GM03348 (cell line): ENCODE measurements at places on chromosomes 7 and 10.

DNA sequence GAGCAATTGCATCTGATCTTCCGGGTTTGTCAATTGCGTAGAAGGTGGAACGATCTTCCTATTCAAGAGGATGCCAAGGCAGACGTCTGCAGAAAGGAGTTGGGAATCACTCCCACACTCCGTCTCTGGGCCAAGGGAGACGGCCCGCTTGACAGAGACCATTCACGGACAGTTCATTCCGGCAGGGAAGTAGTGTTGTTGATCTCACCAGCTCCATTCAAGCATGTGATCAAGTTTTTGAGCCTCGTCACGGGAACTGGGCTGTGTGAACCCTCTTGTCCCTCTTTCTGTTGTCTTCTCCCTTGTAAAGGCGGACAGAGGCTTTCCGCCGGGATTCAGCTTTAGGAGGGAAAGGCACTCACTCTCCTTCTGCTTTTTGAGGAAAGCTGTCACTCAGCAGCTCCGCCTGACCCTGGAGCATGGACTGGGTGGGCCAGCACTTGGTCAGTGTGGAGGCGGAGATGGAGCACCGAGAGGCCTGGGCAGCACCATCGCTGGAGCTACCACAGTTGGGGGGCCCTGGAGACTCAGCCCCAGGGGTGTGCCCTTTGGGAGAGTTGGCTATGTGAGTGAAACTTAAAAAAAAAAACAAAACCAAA lies 44.9 kb downstream of the SPDYE5 start:
- DNase-seq, result no peak

DNA sequence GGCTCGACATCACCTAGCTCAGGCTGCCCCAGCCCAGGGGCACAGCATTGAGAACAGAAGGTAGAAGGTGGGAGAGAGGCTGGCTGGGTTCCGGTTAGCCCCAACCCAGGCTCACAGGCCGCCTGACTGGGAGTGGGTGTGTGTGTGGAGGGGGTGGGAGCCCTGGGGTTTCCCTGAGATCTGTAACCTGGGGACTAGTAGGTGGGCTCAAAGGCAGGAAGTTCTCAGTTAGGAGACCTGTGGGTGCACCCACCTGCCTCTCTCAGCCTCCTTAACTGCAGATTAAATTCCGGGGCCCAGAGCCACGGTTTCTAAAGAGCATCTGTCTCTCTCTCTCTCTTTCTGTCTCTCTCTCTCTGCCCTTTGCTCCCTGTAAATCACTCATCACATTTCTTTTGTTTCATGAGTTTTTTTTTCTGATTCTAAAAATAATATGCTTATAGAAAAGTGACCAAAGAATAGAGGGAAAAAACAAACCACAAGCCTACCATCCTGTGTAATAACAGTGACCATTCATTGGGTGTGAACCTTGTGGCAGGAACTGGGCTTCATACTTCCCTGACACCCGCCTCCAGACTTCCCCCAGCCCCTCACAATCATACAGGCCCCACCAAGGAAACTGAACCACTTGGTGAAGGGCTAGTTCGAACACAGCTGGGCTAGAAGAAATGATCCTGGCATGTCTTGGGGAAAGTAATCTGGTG lies 83.4 kb upstream of the SMNDC1 start:
- DNase-seq, result no peak

GRCh38 chr7:46979439-46979838 lies 602.5 kb downstream of the TNS3 start:
- DNase-seq, result no peak

DNA sequence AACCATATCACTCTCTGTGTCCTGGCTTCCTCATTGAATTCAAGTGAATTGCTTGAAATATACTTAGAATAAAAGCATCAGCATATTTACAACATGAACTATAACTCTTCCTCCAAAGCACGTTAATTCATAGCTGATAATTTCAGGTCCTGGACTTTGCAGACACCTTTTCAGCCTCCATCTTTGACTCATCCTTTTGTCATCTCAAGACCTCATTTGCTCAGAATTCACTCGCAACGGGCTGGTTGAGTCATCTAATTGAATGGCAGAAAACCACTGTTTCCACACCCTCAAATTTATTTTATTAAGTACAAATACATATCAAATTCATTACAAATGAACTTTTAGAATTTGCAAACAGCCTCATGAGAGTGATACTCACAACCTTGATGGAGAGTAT lies 545.7 kb downstream of the GATA3 start:
- no peak for DNase-seq

DNA sequence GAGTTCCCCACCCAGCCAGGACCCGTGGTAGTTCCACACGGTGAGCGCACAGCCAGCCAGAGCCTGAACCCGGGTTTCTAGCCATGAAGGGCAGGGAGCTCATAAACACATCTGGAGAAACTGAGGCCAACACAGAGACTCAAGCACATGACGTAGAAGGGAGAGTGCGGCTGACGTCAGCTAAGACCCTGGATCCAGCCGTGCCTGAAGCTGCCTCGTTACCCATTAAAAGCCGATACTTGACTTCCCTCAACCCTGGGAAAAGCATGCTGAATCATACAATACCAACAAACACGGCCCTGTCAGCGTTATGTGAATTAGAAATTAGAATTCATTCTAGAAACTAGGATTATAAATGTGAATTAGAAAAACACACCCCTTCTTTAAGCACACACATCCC lies 65.2 kb upstream of the PDGFA start:
- no peak for DNase-seq

DNA sequence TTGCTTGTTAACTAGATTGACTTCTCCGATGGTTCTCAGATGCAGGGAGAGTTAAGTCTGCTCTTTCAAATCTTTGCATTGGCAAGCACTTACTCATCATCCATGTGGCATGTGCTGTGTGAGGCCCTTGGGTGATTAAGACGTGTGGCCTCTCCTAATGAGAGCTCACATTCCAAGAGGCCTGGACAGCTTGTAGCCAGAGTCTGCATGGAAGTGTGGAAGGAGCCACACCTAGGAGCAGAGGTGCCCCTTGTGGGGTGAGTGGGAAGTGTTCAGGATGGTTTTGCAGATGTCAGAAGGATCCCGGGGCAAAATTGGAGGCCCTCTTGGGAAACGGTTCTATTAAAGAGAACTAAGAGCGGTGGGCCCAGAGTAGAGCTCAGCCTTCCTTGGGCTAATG lies 225.9 kb downstream of the PAXIP1 start:
- DNase-seq, result no peak

GRCh38 chr7:136036336-136036735 lies 59.2 kb upstream of the MTPN start:
- no peak for DNase-seq

- DNase-seq, result no peak
Measured at GRCh38 chr7:216360-217300, 24.3 kb downstream of the FAM20C start.

GRCh38 chr7:13992596-13992964 lies 3.1 kb upstream of the ETV1 start:
- DNase-seq, result no peak

DNA sequence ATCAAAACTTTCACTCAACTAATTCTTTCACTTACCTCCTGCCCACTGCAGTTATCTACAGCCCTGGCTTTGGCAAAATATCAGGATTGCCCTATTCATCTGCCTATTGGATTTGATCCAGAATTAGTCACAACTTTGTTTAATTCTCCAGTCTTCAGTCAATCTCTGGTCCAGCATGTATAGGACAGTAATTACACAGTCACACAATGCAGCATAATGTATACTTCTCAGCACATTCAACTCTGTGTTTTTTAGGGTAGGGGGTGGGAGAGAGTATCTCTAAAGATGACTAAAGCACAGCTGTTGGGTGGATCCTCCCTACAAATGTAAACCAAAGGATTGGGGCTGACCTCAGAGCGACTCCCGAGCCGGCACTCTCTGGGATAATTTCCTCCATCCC lies 17.7 kb upstream of the NRP1 start:
- DNase-seq, result no peak

GRCh38 chr10:110413903-110414547 lies 83.7 kb upstream of the DUSP5 start:
- no peak for DNase-seq

DNA sequence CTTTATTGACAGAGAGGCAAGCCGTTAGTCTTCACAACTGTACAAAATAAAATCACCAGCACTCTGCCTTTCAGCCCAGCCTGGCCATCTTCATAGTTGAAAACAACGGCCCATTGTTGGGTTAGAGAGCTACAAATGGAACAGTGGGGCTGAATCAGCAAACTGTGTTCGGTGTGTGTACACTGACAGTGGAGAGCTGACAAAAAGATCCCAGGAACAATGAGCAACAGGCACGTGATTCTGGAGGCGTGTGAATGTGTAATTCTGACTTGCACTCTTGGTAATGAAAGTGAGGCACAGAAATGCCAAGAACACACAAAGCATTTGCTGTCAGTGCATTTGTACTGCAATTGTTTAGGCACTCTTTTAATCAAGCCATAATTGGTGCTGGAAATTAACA lies 303.7 kb downstream of the WDR11 start:
- DNase-seq, result no peak

DNA sequence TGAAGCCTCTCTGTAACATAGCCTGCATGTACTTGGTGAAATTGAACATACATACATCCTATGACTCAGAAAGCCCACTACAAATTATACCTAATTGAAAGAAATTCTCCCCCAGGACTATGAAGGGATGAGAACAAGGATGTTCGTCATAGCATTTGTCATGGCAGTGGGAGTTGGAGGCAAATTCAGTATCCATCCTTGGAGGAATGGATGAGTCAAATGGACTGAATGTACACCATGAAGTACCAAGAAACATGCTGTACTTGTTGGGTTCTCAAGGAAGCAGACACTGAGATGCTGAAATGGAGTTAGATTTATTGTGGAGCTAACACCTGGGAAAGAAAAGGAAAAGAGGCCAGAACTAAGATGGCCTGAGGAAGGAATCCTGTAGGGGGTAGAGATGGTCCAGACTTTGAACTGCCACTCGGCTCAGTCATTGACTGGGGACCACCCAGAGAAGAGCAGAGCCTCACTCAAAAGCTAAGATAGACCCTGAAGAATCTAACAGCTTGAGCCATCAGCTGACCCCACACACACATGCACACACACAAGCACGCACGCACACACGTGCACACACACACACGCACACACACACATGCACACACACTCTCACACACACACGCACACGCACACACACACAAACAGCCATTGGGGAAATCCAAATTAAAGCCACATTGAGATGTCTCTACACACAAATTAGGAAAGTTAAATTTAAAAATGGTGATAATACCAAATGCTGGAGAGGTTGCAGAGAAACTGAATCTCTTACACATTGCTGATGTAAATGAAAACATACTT lies 22.3 kb downstream of the AOC1 start:
- DNase-seq, result no peak

GRCh38 chr10:311901-312665 lies 176.8 kb downstream of the ZMYND11 start:
- no peak for DNase-seq

DNA sequence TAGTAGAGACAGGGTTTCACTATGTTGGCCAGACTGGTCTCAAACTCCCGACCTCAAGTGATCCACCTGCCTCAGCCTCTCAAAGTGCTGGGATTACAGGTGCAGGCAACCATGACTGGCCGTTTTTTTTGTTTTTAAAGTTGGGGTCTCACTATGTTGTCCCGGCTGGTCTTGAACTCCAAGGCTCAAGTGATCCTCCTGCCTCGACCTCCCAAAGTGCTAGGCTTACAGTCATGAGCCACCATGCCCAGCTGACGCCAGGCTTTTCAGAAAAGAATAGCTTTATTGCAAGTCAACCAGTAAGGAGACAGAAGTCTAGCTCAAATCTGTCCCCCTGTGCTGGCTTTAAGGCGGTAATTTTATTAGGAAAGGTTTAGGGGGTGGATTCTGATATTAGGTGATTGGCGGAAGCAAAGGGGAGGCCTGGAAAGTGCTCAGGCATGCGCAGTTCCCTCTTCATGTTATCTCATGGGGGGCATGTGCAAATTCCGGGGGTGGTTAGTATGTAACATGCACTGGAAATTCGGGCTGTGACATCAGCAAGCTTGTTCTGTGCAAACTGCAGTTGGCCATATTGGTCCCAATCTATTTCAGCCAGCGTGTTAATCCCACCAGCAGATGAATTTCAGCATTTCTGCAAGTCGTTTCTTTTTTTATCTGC lies 42.7 kb downstream of the LIMK1 start:
- no peak for DNase-seq

- no peak for DNase-seq
Measured at GRCh38 chr7:98836811-98837629, 32.8 kb downstream of the TMEM130 start.

GRCh38 chr10:33179067-33179466 lies 155.4 kb downstream of the NRP1 start:
- no peak for DNase-seq

DNA sequence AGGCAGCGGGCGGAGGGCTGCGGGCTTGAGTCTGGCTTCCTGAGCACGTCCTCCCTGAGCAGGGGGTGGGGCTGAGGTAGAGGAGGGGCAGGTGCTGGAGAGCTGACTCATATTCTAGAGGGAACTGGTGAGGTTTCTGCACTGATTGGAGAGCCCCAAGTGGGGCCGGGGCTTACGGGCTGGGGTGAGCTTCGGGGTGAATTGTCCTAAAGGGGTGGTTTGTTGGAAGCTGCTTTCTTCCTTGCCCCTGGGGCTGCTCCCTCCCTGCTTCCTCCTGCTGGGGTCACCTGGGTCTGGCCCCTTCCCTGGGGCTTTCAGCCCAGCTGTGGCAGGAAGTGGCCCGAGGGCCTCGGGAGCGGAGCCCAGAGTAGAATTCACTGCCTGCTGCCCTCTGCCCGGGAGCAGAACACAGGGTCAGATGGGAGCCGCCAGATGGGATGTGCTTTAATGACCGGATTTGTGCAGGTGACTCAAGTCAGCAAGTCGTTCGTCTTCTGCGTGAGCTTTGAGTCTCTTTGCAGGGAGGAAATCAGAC lies 48.6 kb downstream of the FAM20C start:
- DNase-seq, result no peak

DNA sequence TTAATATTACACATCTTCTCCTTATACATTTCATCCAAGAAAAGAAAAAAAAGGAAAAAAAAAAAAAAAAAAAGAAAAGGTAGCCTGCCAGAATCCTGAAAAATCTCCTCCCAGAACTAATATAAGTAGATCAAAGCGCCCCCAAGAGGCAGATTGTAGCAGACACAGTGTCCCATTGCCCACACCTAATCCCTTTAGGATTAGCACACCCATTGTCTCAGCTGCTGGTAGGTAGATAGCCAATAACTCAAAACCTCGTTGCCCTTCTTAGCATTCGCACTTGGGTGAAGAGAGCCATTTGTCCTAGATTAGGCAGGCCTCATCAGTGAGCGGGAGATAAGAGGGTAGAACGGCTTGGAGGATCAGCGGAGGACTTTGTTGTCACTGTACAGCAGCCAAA lies 100.2 kb upstream of the SORCS1 start:
- no peak for DNase-seq

DNA sequence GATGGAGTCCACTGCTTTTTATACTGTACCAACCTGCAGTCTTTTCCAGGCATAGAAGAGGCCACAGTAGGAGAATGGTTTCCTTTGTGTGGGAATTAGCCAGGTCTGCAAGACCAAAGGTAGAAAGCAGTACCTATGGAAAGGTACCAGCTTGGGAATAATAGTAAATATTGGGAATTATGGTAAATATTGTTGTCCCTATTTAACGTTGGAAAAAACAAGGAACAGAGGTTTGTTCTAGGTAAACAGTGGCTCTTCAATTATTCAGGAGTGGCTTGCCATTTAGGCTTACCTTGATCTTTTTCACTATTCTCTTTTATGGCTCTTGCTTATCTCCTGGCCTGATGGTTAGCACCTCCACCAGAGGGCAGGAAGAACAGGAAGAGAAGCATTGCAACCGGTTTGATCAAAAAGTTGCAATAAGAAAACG lies 43.9 kb upstream of the GSAP start:
- DNase-seq, result no peak

- DNase-seq, result no peak
Measured at GRCh38 chr10:110584006-110584405, 16.5 kb downstream of the SMC3 start.

GRCh38 chr7:6614953-6615722 lies at the start of gene ZNF853:
Gene ZNF853, plus strand, starts transcription at chr7:6615610. Its CDS starts 565 bp downstream, at chr7:6616175.
- no peak for DNase-seq
